Endothelial cell (in vitro differentiated cells): ENCODE measurements at places on chromosomes 2 and 18. TPM values are rescaled to one million over a fixed set of nuclear protein-coding genes. Genes with fewer than 3 reads are reported as not detected.

Gene WDR75
- total RNA-seq: 33.0 TPM

Gene SYT4
- total RNA-seq: 0.26 TPM

Gene AGXT
- total RNA-seq: not detected

Gene SPAG16
- 14.4 TPM for total RNA-seq

Gene VIT
- 3.6 TPM for total RNA-seq

Gene LOXHD1
- 0.23 TPM for total RNA-seq

Gene UGT1A4
- not detected for total RNA-seq

Gene SIGLEC15
- total RNA-seq: 2.7 TPM

Gene REG3G
- not detected for total RNA-seq

Gene CFC1
- total RNA-seq: 1.2 TPM

Gene SNED1
- 2.3 TPM for total RNA-seq

Gene HOXD13
- not detected for total RNA-seq

Gene CDK5R2
- total RNA-seq: 0.13 TPM

Gene KIF1A
- total RNA-seq: 52.2 TPM

Gene ALK
- 0.05 TPM for total RNA-seq

Gene C2orf78
- not detected for total RNA-seq

Gene ETAA1
- 12.6 TPM for total RNA-seq

Gene INHBB
- total RNA-seq: 4.7 TPM
